ENCODE measurements at places on chromosomes 7 and 10.

DNA sequence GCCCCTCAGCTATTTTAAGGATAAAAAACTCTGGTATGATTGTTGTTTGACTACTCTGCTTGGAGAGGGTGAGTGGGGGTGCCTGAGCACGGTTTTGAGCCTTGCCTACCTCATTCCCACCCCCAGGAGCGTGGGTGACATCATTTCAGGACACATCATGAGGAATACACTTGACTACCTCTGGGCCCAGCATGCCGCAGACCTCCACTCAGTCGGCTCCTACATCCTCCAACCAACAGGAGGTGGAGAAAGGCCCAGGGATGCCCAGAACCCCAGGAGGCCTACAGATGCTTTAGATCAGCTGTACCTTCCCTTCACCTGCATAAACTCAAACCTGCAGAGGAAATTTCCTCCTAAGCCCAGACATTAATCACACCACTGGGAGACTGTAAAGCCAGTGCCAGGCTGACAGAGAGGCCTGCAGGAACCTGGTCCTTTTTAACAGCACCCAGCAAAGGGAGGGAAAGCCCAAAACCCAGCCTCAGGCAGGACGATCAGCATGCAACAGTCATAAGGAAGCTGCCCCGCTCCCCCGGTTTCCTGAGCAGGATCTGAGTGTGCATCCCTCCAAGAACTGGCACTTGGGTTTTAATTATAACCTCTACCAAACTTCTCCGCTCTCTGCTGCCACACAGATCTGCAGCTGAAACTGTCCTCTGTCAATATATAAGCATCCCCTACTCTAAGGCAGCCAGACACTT lies 61.7 kb upstream of the ZNRF2 start:
- peaks cover 24% of the 10 kb centered on the region for H3K4me1 ChIP-seq
- no peak for DNase-seq
- H3K4me3 ChIP-seq: no peak overlapping the region
- no peaks in the 10 kb centered on the region for H3K27me3 ChIP-seq
- H3K27ac ChIP-seq: no peak overlapping the region

DNA sequence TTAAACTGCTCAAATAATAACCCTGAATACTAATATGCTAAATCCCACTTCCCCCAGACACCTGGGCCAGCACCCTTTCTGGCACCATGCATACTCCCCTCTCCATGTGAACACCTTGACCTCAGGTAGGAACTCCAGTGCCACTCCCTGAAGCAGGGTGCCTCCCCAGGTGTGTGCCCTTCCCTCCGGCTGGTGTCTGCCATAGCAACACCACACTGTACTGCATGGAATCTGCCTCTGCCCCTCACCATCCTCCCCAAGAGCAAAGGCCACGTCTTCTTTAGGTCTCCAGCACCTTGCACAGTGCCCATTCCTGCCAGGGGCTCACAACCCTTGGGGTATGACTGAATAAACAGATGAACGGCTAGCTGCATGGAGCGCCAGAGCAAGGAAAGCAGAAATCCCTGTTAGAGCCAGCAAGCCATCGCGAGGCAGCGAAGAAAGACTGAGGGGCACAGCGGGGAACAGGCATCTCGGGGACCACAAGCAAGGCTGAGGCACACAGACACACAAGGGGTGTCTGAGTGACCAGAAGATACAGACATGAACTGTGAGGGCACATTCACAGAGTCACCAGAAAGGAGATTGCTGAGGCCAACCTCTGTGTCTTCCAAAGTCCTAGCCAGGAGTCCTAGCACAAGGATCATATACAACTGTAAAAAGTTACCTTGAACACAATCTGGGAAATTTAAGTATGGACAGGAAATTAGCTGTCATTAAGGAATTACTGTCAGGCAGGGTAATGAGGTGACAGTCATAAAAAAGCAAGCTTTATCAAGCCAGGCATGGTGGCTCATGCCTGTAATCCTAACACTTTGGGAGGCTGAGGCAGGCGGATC lies 25.7 kb downstream of the COBL start:
- DNase-seq: no peak
- no peaks in the 10 kb centered on the region for H3K4me1 ChIP-seq

- H3K4me3 ChIP-seq: no peak overlapping the region
- no peaks in the 10 kb centered on the region for H3K4me1 ChIP-seq
- no peak overlapping the region for H3K27ac ChIP-seq
- peak; percentile 7 for DNase-seq
- H3K27me3 ChIP-seq: no peaks in the 10 kb centered on the region
- H3K36me3 ChIP-seq: no peaks in the 10 kb centered on the region
Observed at GRCh38 chr7:158266426-158266816, 321.2 kb downstream of the PTPRN2 start.

- DNase-seq: no peak
- no peak overlapping the region for H3K27ac ChIP-seq
- no peaks in the 10 kb centered on the region for H3K36me3 ChIP-seq
Observed at GRCh38 chr7:144027070-144027469, 21.7 kb upstream of the OR2A5 start.

- H3K4me3 ChIP-seq: no peak overlapping the region
- no peaks in the 10 kb centered on the region for H3K4me1 ChIP-seq
- H3K27ac ChIP-seq: no peak overlapping the region
- no peak for DNase-seq
Observed at GRCh38 chr10:121919666-121920065, 8.2 kb downstream of the ATE1 start.

- H3K27me3 ChIP-seq: no peaks in the 10 kb centered on the region
- H3K36me3 ChIP-seq: no peaks in the 10 kb centered on the region
- peaks cover 44% of the 10 kb centered on the region for H3K4me1 ChIP-seq
- peak overlapping the region; percentile 98 for H3K27ac ChIP-seq
- DNase-seq: peak; percentile 95
Observed at GRCh38 chr7:27740449-27741086, 606 bp downstream of the TAX1BP1 start.

GRCh38 chr7:137953043-137953664 lies 48.7 kb downstream of the CREB3L2 start:
- H3K27me3 ChIP-seq: no peaks in the 10 kb centered on the region
- DNase-seq: no peak
- peak overlapping the region; percentile 72 for H3K27ac ChIP-seq
- peaks cover 38% of the 10 kb centered on the region for H3K4me1 ChIP-seq

DNA sequence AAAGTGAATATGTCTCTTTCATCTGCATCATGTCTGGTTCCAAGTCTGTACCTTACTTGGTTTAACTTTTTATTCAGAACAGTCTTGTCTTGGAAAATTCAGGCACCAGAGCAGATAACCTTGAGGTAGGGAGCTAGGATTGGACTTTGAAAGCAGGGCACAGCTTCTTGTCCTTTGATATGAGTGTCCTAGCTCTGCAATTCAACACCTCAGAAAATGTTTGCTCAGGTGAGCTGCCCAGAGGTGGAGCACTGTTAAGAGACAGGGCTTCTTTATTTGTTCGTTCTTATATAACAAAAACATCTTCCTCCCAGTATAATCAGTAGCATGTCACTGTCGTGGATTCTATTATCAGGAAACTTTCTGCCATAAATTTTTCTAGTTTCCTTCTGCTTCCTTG lies 118.3 kb downstream of the LRRC4 start:
- DNase-seq: no peak
- no peaks in the 10 kb centered on the region for H3K36me3 ChIP-seq
- no peak overlapping the region for H3K27ac ChIP-seq
- H3K4me1 ChIP-seq: no peaks in the 10 kb centered on the region
- no peaks in the 10 kb centered on the region for H3K27me3 ChIP-seq

GRCh38 chr7:128112018-128112780 lies 81.0 kb upstream of the LRRC4 start:
- peaks cover 24% of the 10 kb centered on the region for H3K4me1 ChIP-seq
- no peak overlapping the region for H3K27ac ChIP-seq
- H3K27me3 ChIP-seq: no peaks in the 10 kb centered on the region

GRCh38 chr10:77857272-77857671 lies 69.3 kb downstream of the DLG5 start:
- no peak overlapping the region for H3K27ac ChIP-seq
- H3K27me3 ChIP-seq: no peaks in the 10 kb centered on the region
- DNase-seq: peak; percentile 77
- H3K36me3 ChIP-seq: peaks cover 9% of the 10 kb centered on the region

DNA sequence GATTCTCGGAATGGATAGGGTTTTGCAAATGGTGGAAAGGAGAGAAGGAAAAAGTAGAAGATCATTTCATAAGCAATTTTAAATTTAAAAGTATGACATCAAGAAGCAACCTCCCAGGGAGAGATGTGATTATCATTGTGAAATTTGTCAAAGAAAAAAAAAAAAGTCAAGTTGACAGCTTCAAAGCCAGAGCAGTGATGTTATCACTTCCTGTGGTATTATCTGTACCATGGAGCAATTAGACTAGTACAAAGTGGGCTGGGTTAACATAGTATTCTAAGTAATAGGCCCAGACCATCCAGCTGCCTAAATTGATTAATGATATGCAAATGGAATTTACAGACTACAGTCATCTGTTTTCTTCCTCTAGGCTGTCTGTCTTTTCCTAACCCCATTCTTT lies 84.0 kb upstream of the NPY start:
- no peak for DNase-seq
- no peak overlapping the region for H3K4me3 ChIP-seq
- H3K27ac ChIP-seq: no peak overlapping the region
- H3K4me1 ChIP-seq: no peaks in the 10 kb centered on the region
- H3K36me3 ChIP-seq: no peaks in the 10 kb centered on the region

DNA sequence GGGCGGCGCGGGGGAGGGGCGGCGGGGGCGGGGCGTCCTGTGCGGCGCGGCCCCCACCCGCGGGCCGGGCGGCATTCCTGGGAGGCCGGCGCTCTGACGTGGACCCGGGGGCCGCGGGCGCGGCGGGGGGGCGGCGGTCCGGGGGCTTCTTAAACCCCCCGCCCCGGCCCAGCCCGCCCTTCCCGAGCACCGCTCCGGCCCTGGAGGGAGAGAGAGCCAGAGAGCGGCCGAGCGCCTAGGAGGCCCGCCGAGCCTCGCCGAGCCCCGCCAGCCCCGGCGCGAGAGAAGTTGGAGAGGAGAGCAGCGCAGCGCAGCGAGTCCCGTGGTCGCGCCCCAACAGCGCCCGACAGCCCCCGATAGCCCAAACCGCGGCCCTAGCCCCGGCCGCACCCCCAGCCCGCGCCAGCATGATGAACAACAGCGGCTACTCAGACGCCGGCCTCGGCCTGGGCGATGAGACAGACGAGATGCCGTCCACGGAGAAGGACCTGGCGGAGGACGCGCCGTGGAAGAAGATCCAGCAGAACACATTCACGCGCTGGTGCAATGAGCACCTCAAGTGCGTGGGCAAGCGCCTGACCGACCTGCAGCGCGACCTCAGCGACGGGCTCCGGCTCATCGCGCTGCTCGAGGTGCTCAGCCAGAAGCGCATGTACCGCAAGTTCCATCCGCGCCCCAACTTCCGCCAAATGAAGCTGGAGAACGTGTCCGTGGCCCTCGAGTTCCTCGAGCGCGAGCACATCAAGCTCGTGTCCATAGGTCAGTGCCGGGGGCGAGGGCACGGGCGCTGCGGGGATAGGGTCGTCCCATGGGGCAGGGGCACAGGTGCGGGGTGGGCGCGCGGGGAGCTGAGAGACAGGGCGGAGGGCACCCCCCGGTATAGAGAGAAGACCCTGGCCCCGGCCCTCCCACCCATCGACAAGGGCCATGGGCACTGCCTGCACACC lies at the start of gene FLNC:
Gene FLNC, plus strand, starts transcription at position 176 of the 947 bp plus-strand sequence. Its CDS starts 232 bp downstream, at position 408.
- no peak for DNase-seq
- peak within 1 kb of the TSS; percentile 64 for H3K27ac ChIP-seq
- peaks cover 45% of the 10 kb centered on the region for H3K4me1 ChIP-seq
- H3K4me3 ChIP-seq: peak within 1 kb of the TSS; percentile 38

- H3K27ac ChIP-seq: no peak overlapping the region
- no peaks in the 10 kb centered on the region for H3K36me3 ChIP-seq
- H3K27me3 ChIP-seq: no peaks in the 10 kb centered on the region
- H3K4me1 ChIP-seq: peaks cover 30% of the 10 kb centered on the region
- DNase-seq: no peak
Observed at GRCh38 chr10:112986544-112987190, 36.6 kb downstream of the TCF7L2 start.

DNA sequence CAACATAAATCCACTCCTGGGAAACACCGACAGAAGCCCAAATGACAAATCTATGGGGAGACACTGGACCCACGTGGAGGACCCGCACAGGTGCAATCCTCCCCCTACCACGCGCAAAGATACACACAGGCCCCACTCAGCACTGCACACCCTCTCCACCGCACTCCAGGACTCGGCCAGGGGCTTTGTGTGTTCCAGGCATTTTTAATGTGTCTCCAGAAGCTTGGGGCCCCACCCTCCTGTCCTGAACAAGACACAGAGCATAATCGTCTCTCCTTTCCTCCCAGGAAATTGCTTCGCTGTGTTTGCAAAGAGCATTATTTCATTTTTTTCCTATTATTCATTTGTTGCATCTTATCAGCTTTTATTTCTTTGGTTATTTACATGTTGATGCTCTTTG lies 82.8 kb downstream of the GLI3 start:
- no peak for DNase-seq
- H3K36me3 ChIP-seq: no peaks in the 10 kb centered on the region
- no peaks in the 10 kb centered on the region for H3K27me3 ChIP-seq
- no peak overlapping the region for H3K4me3 ChIP-seq
- H3K27ac ChIP-seq: no peak overlapping the region

GRCh38 chr10:36281831-36282331 lies 639.8 kb upstream of the FZD8 start:
- DNase-seq: no peak
- no peaks in the 10 kb centered on the region for H3K36me3 ChIP-seq
- no peak overlapping the region for H3K4me3 ChIP-seq
- no peak overlapping the region for H3K27ac ChIP-seq
- no peaks in the 10 kb centered on the region for H3K4me1 ChIP-seq
- H3K27me3 ChIP-seq: no peaks in the 10 kb centered on the region

GRCh38 chr10:71357792-71358265 lies 38.8 kb downstream of the SLC29A3 start:
- no peaks in the 10 kb centered on the region for H3K4me1 ChIP-seq
- H3K36me3 ChIP-seq: peaks cover 3% of the 10 kb centered on the region
- H3K27ac ChIP-seq: no peak overlapping the region

- H3K4me1 ChIP-seq: peaks cover 11% of the 10 kb centered on the region
- no peaks in the 10 kb centered on the region for H3K36me3 ChIP-seq
- no peaks in the 10 kb centered on the region for H3K27me3 ChIP-seq
Observed at GRCh38 chr10:30182191-30183054, 123.0 kb upstream of the JCAD start.

DNA sequence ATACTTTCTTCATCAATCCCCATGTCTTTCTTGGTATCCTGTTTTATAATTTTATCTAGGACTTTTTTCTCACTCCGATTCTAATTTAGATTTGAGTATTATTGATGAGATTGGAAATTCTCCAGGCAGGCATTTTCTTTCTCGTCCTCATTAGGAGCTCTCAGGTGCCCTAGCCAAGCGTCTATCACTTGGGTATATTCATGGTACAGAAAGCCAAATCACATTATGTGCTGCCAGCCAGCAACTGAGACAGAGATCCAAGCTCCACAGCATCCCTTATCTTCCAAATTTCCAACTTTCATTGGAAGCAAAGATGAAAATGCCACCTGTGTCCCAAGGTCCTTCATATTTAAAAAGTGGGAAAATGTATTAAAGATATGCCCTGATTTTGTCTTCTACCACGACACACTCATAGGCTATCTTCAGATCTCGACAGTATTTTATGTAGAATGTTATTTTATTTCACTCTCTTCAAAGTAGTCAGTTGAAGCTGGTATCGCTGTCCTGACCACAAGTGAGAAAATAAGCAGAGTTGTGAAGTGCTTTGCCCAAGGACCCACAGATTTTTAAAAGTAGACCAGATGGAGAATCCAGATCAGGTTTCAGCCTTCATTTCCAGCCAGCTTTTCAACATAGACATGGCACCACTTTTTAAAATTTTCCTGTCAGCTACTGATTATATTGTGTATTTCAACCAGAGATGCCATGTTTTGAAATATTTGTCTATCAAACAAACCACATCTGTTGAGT lies 773.4 kb downstream of the CNTNAP2 start:
- H3K27ac ChIP-seq: no peak overlapping the region
- DNase-seq: no peak
- H3K4me1 ChIP-seq: no peaks in the 10 kb centered on the region
- H3K36me3 ChIP-seq: no peaks in the 10 kb centered on the region
- no peak overlapping the region for H3K4me3 ChIP-seq
